ENCODE measurements at places on chromosomes 13 and 19.

- no peak for DNase-seq
Observed at GRCh38 chr19:55390461-55390880, 4.7 kb downstream of the RPL28 start.

GRCh38 chr19:51272183-51272810 lies 21.4 kb downstream of the SIGLECL1 start:
- no peak for DNase-seq

- peak; percentile 59 for DNase-seq
Observed at GRCh38 chr19:16825312-16826052, 3.7 kb upstream of the SIN3B start.

DNA sequence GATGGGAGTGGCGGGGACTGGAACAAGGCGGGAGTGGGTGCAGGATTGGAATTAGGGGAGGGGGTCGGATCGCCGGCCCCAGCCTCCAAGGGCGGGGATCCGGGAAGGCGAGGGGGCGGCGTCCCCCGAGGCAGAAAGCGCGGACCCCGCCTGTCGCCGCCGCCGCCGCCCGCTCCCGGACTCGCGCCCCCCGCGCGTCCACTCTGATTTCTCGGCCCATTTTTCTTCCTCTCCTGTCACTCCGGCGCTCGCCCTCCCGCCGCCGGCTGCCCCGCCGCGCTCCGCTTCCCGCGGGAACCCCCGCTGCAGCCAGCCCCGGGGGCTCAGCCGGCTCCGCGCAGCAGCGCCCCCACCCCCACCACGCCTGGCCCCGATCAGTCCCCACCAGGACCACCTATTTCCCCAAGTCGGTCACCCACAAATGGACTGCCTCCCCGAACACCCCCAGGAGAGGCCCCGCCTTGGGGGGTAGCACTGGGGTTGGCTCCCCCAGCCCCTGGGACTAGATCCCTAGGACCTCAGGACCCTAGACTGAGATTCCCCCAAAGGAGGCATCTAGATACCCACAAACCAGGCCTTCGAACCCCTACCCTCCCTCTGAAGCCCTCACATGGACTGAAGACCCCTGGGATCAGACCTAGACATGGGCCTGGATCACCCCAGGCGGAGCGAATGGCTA lies 12.6 kb upstream of the ERFL start:
- DNase-seq: no peak

- no peak for DNase-seq
Observed at GRCh38 chr13:19592657-19593180, 31.4 kb upstream of the TPTE2 start.

Measured in cerebellar cortex (tissue), 1 donor.